Stimulated activated CD8-positive, alpha-beta memory T cell treated with anti-CD3 and anti-CD28 coated beads, Interleukin-7, amount 100 ng/mL, for 24 hours (primary cell): ENCODE measurements at places on chromosomes 5 and 9.

DNA sequence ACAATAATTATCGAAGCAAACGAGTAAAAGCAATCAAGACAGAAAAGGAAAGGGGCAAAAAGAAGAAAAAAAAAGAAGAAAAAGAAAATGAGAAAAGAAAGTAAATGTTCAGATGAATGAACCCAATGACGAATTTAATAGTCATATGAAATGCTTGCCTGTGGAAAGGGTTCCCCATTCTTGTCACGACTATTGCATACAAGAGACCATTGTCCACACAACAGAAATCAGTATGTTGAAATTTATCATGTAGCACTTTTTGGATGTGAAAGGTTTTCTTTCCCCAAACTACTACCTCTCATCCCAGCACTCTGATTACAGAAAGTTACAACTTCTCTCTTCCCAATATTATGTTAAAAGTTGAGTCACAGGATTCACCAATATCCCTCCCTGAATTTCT is 162.4 kb downstream of the ZDHHC21 start:
- DNase-seq = no peak

- DNase-seq = no peak
Measured at GRCh38 chr9:70494221-70494620, 79.8 kb upstream of the KLF9 start.

DNA sequence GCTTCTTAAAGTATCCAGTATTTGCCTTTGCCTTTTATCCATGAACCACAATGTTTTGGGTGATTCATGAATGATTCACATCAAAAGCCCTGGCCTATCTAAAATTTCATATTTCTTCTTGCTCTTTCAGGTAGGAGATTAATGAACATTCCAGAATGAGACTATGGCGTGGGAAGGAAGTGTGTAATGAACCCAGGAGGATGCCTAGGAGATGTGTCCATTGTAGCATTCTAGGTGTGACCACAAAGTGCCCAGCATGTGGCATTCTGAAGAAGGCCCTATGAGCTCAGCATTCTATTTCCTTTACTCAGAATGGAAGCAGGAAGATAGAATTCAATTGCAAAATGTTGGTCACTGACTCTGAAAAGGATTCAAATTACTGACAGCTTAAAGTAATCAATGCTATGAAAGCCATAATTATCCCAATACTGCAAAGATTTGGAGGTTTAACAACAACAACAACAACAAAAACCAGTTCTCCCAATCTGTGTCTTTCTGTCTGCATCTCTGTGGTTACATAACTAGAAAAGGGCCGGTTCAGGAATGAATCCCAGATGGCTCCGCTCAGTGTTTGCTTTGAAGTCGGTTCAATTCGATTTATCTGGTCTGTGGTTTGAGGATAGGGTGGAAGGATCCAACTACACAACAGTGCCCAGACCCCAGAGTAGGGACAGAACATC is 126.7 kb downstream of the FOXD1 start:
- no peak for DNase-seq

DNA sequence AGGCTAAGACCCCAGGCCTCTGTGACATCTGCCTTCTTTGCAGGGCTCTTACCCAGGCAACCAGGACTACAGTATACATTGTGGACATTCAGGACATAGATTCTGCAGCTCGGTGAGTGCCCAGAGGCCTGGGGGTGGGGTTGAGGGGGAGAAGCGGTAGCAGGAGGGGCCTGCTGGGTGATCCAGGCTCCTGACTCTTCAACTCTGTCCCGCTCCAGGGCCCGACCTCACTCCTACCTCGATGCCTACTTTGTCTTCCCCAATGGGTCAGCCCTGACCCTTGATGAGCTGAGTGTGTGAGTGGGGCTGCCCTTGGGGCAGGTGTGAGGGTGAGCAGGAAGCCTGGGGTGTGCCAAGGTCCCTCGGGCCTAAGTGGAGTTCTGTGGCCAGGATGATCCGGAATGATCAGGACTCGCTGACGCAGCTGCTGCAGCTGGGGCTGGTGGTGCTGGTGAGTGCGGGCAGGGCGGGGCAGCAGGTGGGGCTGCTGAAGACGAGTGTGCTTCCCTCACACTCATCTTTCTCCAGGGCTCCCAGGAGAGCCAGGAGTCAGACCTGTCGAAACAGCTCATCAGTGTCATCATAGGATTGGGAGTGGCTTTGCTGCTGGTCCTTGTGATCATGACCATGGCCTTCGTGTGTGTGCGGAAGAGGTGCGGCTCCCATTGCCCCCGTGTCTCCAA is 19.8 kb downstream of the GPRIN1 start:
- DNase-seq = no peak

- DNase-seq = no peak
Measured at GRCh38 chr5:33679791-33680190, 212.0 kb downstream of the ADAMTS12 start.

DNA sequence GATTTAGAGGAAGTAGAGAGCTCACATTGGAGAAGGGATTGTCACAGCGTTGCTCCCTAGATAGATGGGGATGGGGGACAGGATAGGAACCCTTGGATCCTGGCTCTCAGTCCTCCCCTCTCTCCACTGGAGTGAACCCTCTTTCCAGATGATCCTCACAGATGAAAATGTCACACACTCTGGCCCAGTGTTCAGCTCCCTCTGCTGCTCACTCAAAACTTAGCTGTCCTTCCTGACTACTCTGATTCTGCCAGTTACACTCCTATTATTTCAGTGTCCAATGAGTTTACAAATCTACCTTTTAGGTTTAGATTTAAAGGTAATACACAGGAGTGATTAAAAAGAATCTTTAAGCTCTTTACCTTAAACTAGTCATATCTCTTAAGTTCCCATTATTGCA is 5.8 kb upstream of the SPINK7 start:
- no peak for DNase-seq

GRCh38 chr5:107301999-107302398 is 368.7 kb downstream of the EFNA5 start:
- DNase-seq = no peak

- no peak for DNase-seq
Measured at GRCh38 chr5:148711961-148712360, 57.6 kb upstream of the HTR4 start.

DNA sequence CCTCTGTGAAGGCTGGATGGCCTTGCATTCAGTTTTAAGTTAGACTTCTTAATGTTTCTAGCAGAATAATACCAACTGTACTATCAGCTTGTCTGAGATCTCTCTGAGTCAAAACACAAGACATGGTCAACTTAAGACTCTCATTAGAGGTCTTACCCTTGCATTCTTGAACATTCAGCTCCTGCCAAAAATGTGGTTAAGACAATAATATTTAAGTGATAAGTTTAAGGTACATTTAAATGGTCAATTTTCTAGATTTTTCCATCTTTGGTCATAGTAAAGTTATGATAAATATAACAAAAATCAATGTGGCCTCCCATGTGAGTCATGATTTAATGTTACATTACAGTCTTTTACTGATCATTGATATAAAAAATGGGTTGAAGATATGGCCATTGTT is 75.0 kb downstream of the NR2F1 start:
- no peak for DNase-seq

- no peak for DNase-seq
Measured at GRCh38 chr5:53041071-53041692, 52.0 kb downstream of the ITGA2 start.
